Omental fat pad (tissue), 4 donors: ENCODE measurements at places on chromosomes 4 and X. TPM values are rescaled to one million over a fixed set of nuclear protein-coding genes. Genes with fewer than 3 reads are reported as not detected.

The FRMPD4 gene
- 0.12 TPM for total RNA-seq

GRCh38 chr4:121736735-121737351 is 28.1 kb downstream of the SMIM43 start:
- DNase-seq: no peak

- DNase-seq: no peak
These were observed 1.6 kb upstream of the NDST3 start for GRCh38 chr4:118032691-118033090.

- DNase-seq: no peak
These were observed 838.1 kb upstream of the AGA start for GRCh38 chr4:178280362-178280761.

- DNase-seq: no peak
These were observed 23.1 kb upstream of the GABRG1 start for GRCh38 chr4:46146993-46147392.

The FGFR3 gene
- total RNA-seq: 3.5 TPM

The VSIG4 gene
- total RNA-seq: 269 TPM

DNA sequence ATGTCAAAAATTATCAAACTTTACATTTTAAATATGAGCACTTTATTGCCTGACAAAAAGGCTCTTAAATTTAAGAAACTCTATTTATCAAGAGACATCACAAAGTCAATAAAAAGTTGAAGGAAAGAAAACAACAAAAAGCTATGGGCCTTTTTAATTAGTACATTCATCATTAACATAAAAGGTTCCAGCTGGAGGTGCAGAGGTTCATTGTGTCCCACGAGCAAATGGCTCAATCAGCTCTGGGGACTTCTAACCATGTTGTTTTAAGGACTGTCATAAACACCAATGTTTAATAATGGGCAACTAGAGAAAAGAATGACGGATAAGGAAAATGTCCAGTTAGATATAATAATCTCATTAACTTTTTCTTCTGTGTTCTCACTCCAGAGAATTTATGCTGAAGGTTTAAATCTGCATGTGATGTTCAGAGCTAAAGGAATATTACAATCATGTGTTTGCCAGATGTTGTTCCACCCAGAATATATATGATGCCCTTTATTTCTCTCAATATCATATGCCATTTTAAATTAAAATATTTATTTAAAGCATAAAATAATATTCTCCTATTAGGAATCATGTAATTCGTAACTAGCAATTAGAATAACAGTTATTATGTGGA is 840.3 kb upstream of the ADGRL3 start:
- DNase-seq: no peak

DNA sequence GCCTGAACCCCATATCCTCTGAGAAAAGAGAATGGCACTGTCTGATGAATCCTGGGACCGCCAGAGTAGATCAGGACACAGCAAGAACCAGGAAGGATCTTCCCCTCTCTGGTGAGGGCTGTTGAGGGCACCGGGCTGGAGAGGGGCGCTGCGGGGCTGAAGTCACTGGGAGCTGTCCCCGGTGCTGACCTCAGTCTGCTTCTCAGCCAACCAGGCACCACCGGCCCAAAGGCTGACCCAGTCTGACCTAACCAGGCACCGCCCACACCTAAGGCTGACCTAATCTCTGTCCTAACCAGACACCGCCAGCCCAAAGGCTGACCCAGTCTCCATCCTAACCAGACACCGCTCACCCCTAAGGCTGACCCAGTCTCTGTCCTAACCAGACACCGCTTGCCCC is 82.8 kb downstream of the CPZ start:
- no peak for DNase-seq

The SFRP2 gene
- total RNA-seq: 29.9 TPM

GRCh38 chr4:4672402-4672801 is 130.6 kb upstream of the STX18 start:
- DNase-seq: no peak

DNA sequence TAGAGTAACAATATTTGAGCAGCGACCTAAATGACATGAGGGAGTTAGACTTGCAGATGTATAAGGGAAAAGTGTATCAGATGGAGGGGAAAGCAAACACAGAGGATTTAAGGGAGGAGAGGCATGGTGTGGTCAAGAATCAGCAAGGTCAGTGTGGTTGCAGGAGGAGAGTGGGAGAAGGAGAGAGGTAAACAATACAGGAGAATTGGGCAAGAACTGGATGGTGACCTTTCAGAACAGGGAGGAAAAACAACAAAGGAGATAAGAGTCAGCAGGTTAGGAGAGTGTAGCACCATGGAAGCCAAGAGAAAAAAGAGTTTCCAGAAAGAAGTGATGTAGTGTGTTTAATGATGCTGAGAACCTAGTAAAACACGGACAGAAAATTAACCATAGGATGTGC is 178.5 kb downstream of the PAPSS1 start:
- no peak for DNase-seq

DNA sequence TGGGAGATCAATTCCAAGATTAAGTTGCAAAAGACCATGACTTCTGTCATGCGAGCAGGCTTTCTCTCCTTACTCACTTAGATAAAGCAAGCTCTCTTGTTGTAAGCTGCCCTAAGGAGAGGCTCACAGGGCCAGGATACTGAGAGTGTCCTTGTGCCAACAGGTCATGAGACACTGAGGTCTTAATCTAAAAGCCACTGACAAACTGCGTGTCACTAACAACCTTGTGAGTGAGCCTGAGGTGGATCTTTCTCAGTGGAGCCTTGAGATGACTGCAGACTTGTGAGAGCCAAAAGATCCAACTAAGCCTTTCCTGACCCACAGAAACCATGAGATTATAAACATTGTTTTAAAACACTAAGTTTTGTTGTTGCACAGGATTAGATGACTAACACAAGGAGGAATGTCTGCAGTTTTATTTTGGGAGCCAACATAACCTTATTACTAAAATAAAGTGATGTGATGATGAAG is 170.5 kb downstream of the SLC39A8 start:
- DNase-seq: no peak

- no peak for DNase-seq
These were observed 85.0 kb downstream of the ADRA2C start for GRCh38 chr4:3851211-3851610.

DNA sequence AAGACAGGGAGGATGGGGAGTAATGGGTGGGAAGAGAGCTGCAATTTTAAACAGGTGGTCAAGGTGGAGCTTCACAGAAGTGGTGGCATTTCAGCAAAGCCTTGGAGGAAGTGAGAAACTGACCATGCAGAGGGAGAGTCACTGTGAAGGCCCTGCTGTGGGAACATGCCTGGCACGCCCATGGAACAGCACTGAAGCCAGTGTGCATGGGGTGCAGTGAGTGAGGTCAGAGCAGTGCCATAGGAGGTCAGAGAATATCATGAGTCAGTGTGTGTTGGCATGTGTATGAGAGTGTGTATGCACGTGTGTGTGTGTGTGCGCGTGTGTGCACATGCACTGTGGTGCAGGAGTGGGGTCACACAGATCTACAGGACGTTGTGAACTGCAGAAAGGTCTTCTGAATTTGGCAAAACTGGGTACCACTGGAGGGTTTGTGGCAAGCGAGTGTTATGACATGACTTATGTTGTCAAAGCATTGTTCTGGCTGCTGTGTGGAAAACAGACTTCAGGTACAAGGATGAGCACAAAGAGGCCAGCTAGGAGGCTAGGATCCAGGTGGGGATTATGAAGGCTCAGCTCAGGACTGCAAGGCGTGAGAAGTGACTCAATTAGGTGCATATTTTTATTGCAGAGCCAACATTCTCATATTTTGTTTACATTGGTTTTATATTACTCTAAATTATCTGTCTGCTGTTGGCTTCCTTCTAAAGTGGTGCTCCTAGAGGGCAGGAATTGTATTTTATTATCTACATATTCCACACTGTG is 34.0 kb downstream of the ZNF827 start:
- DNase-seq: no peak

The CC2D2A gene
- 9.6 TPM for total RNA-seq

GRCh38 chrX:47146121-47146935 is 1.3 kb downstream of the RBM10 start:
- DNase-seq: no peak

The FAM9C gene
- not detected for total RNA-seq

DNA sequence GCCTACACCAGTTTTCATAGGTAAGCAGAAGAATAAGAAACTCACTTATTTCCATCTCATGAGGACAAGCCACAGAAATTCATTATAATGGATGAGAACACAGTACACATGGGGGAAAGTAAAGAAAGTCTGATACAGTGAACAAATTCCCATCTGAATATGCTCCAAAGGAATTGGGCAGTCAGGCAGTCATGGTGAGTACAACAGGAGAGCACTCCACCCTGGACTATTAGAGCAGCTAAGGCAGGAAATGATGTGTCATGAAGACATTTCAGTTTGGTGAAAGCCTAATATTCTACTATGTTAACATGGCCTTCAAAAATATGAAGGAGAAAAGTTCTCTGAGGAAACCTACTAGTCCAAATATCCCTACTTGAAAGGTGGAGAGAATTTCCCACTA is 92.0 kb upstream of the PRDX4 start:
- DNase-seq: no peak

The CCSER1 gene
- 8.9 TPM for total RNA-seq

DNA sequence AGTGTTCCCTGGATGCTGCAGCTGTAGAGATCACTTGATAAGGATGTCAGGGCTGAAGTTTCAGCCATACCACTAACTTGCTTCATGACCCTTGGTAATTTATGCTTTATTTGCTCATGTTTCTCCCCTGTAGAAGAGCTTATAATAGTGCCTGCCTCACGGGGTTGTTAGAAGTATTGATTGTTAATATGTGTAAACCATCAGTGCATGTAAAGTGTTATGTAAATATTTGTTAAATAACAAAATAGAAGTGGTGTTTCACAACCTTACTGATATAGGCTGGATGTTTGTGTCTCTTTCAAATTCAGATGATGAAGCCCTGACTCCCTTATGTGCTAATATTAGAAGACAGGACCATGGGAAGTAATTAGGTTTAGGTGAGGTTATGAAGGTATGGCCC is 1.5 kb upstream of the CXCL2 start:
- no peak for DNase-seq

The PLAC1 gene
- not detected for total RNA-seq

DNA sequence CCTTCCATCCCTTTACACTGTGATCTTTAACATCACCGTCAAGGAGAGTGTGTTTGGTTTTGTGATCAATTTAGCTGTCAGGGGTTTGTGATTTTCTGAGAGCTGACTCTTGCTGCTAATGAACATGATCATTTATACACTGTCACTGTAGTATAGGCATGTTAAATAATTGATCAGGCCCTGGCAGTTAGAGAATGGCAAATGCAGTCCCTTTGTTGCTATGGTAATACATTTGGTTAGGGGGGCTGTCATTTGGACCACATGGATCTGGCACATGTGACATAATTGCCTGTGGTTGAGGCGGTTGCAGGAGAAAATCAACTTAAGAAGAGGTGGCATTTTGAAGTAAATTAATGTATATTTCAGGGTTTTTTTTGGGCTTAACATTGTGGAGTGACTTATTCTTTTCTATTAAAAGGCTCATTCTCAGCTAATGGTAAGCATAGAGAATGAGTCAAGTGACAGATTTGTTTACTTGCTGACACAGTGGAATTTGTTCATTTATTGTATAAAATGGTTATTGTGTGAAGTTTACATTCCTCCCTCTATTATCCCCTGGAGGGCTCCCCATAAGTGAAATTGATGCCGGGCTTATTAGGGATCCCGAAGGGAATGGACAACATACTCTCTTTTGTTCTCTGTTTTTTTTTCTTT is 114.0 kb downstream of the FHIP1A start:
- no peak for DNase-seq

DNA sequence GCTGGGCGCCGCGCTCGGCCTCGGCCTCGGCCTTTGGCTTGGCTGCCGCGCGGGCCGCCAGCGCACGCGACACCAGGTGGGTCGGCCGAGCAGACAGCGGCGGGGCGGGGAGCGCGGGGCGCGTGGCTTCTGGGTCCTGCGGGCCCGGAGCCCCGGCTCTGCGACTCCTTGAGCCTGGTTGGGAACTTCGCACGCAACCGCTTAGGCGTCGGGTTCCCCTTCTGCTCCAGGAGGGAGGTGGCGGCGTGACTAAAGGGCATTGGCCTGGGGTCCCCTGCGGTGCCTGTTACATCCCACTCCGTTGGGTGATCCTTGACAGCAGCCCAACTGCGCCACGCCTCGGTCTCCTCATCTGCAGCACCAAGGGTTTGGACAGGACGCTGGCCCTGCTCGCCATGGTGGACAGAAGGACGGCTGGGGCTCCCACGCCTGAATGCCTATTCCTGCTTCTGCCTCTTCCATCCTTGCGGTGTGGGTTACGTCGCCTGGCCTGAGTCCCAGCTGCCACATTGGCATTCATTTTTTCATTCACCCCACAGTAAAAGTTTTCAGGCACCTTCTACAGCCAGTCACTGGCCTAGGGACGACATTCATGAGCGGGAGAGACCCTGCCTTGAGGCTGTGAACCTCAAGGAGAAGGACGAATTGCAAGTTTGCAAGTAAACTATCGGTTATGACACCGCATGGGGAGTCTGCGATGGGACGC is 631 bp downstream of the EVC start:
- no peak for DNase-seq

DNA sequence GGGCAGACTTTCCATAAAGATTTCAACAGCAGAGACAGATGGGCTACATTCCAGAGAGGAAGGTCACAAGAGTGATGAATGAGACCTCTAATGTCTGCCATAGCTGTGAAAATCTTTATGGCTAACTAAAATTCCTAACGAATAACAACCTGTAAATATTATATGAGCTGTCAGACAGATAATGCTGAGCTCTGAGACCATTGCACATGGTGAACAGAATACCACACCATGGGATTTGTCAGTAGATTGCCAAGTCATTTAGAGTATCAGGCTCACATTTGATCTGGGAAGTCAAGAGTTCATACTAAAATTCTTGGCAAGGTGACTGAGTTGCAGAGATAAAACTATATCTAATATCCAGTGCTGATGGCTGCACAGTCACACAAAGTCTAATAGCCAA is 259.2 kb upstream of the FTHL17 start:
- no peak for DNase-seq

GRCh38 chr4:121655320-121656268 is 41.2 kb downstream of the ANXA5 start:
- DNase-seq: no peak

GRCh38 chrX:43000121-43000520 is 222.2 kb upstream of the PPP1R2C start:
- no peak for DNase-seq

DNA sequence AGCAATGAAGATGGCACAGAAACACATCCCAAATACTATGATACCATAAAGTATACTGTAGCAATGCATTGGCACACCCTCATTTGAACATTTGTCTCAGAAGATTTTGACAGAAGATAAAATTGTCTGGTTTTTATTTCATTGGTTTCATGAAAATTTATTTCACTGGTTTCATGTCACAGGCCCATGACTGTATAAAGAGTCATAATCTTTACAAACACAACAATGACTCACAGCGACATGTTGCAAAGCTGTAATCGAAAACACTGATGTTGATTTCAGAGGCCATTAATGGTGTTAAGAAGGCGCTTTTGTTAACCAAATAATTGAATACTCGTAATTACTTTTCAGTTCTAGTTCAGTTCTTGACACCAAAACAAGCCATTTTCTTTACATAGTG is 8.1 kb upstream of the DTHD1 start:
- no peak for DNase-seq

GRCh38 chr4:20572976-20573375 is 127.3 kb upstream of the PACRGL start:
- DNase-seq: no peak

The FANCB gene
- 0.72 TPM for total RNA-seq
